ENCODE measurements at places on chromosomes 1 and 21. TPM values are rescaled to one million over a fixed set of nuclear protein-coding genes. Genes with fewer than 3 reads are reported as not detected.

- H3K4me3 ChIP-seq: no peak overlapping the region
- H3K27me3 ChIP-seq: no peaks in the 10 kb centered on the region
- no peak for DNase-seq
- no peaks in the 10 kb centered on the region for H3K36me3 ChIP-seq
- H3K27ac ChIP-seq: no peak overlapping the region
Measured at GRCh38 chr1:20600156-20600555, 11.3 kb downstream of the CDA start.

DNA sequence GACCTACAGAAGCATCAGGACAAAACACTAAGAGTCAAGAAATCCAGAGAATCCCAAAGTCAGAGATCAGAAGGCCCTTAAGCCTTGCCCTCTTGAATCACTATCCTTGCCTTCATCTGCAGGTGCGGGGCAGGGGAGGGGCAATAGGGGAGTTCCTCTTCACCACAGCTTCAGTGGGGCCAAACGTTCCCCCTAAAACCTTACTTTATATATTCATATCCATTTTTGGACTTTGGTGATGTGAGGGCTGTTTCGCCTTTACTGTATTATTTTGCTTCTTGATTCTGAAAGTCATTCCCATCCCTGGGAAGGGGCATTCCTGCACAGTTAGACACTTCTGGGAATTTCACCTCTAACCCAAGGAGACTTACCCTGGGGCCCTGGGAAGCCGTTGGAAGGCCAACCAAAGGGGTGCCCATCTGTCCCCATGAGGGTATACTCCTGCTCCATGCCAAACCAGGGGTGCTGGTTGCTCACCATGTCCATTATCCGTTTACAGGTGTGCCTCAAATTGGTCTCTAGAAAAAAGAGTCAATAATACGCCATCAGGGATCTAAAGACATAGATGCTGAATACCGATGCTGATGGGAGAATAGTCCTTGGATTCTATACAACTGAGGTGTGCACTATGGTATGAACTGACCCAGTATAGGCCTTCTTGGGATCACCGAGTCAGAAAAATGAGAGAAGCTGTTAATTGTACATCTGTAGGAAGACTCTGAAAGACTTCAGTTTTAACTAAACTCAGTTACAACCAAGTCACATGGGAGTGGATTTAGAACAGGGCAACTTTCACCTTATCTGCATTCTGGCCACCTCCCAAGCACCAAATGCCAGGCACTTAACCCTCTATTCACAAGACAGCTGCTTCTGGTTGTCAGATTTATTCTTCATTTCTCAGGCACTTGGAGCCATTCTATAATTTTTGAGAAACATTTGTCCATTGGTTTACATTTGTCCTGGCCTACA, 5.4 kb downstream of the GLUL start:
- H3K4me1 ChIP-seq: no peaks in the 10 kb centered on the region
- no peak overlapping the region for H3K4me3 ChIP-seq
- peaks cover 26% of the 10 kb centered on the region for H3K36me3 ChIP-seq
- no peak for DNase-seq

DNA sequence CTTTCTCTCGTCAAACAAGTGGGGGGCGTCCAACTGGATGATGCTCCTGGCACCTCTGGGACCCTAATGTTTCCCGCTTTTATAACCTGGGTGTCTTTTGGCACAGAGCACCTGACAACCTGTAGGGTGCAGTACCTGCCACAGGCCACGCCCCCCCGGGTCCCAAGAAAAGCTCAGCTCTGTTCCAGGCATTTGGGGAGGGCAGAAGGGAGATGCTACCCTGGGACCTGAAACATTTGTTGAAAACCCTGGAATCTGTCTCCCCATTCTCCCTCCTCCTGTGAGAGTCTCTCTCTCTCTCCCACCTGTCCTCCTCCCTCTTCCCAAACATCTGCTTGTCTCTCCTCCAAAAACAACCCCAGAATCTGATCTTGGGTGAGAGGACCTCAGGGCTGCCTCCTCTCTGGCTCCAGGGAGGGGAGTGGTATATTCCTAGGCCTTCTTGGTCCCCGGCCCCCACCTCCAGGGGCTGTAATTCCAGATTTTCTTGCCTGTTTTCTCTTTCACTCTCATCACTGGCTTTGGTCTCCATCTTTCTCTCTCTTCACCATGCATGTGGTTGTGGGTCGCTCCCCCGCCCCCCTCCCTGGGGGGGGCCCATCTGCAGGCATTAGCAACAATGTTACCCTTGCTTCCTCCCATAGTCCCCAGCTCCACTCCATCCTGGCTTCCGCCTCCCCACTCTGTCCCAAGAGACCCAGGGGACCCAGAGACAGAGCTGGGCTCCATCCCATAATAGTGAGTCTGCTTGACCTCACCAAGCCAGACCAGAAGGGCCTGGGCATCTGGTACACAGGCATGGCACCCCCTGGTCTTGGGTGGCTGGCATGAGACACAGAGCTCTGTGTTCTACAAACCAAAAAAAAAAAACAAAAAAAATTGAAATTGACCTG, 4.1 kb downstream of the AHDC1 start:
- H3K4me3 ChIP-seq: no peak overlapping the region
- H3K36me3 ChIP-seq: no peaks in the 10 kb centered on the region
- peak overlapping the region; percentile 40 for H3K27ac ChIP-seq
- peaks cover 9% of the 10 kb centered on the region for H3K4me1 ChIP-seq
- DNase-seq: no peak
- no peaks in the 10 kb centered on the region for H3K27me3 ChIP-seq

DNA sequence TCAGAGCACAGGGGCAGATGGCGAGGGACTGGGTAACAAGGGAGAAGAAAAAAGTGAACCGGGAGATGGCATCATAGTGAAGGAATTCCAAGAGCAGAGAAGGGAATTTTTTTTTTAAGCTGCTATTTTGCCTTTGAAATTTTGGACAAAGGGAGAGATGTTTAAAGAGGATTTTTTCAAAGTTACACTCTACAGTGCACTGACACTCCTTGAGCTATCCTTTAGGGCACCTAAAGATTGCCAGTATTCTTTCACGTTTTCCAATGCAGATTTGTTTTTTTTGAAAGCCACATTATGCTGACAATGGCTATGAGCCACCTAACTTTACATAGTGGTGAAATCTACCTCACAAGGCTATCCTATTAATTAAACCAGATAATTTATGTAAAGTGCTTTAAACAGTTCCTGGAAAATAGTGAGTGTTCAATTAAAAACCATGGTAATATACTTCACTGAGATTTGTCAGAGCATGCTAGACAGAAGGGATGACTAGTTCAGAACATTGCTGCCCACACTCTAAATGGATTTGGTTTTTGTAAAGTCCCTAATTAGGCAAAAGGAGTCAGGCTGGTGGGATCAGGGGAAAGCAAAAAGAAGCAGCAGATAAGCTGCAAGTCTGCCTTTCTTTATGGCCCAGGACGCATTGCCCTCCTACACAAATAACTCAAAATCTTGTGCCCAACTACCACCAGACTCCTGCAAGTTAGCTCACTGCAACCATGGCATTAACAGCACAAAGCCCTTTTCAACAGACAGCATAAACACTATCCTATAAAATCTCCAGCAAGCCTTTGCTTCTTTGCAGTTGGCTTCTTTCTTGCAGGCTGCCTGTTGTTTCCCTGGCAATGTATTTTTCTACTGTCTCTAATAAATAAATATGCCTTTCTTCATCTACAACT, 53.9 kb downstream of the PRDX6 start:
- DNase-seq: no peak
- no peaks in the 10 kb centered on the region for H3K4me1 ChIP-seq
- H3K36me3 ChIP-seq: no peaks in the 10 kb centered on the region
- H3K4me3 ChIP-seq: no peak overlapping the region

DNA sequence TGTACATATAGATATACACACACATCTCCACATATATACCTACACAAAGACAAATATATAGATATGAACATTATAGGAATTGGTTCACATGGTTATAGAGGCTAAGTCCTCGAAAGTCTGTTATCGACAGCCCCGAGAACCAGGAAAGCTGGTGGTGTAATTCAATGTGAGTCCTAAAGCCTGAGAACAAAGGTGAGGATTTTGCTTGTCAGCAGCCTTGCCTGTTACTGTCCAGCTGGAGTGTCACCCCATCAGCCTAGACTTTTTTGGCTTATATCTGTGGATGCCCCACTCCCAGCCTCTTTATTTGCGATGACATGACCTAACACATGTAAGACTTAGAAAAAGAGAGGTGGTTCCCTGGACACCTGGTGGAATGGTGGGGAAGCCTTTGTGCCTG, 97.0 kb downstream of the GIPC2 start:
- H3K4me1 ChIP-seq: no peaks in the 10 kb centered on the region
- no peaks in the 10 kb centered on the region for H3K36me3 ChIP-seq
- DNase-seq: no peak
- H3K27me3 ChIP-seq: no peaks in the 10 kb centered on the region

DNA sequence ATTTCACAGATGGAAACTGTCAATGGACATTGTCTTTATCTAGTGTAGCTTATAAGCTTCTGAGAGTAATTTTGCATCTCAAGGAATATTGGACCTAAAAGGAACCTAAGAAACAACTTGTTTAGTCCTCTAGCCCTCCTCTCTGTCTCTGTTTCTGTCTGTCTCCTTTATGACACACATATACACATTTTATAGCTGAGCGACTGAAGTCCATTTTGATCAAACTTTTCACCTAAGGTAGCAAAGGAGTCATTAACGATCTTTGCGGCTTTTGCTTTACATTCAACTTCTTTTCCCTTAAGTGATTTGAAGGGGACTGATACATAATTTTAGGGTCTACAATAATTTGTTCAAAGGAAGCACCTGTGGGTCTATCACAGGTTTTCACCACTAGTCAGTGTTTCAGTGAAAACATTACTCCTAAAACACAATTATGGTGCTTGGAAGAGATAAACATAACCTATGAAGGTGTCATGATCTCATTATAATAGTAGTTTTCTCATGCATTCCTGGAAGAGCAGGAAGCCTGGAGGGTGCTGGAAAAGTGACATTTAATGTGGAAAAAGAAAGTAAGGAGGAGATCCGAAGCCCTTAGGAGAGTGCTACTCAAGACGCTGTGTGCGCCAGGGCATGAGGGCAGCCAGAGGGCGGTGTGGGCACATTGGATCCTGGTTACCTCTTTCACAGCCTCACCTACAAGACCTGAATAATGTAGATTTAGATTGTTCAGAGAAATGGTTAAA, 248.6 kb downstream of the DNM3 start:
- H3K27ac ChIP-seq: no peak overlapping the region
- no peaks in the 10 kb centered on the region for H3K4me1 ChIP-seq
- DNase-seq: peak; percentile 25
- no peak overlapping the region for H3K4me3 ChIP-seq
- no peaks in the 10 kb centered on the region for H3K27me3 ChIP-seq

DNA sequence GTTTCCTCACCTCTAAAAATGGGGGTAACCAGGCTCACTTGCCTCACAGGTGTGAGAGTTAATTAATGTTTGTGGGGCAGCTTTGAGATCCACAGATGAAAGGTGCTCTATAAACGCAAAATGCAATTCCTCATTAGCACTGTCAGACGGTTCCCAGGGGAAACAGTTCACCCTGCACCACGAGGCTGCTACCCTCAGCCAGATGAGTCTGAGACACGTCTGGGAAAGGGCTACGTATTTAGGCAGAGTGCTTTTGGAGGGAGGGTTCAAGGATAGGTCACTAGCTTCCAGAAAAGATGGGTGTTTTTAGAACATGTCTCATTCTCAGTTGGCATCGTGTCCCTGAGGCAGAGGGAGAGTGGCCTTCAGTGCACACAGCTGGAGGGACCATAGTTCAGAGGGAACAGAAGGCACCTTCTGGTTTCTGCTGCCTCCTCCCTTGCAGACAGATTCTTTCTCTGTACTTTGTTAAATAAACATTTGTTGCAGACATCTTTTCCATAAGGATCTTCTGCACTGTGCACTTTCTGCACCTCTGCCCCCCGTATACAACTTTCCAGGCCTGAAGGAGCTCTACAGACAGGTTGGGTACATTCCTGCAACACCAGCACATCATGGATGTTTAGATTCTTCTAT, 139.9 kb downstream of the CLIC6 start:
- no peaks in the 10 kb centered on the region for H3K27me3 ChIP-seq
- H3K4me3 ChIP-seq: no peak overlapping the region
- no peak for DNase-seq
- H3K4me1 ChIP-seq: no peaks in the 10 kb centered on the region
- H3K36me3 ChIP-seq: no peaks in the 10 kb centered on the region

DNA sequence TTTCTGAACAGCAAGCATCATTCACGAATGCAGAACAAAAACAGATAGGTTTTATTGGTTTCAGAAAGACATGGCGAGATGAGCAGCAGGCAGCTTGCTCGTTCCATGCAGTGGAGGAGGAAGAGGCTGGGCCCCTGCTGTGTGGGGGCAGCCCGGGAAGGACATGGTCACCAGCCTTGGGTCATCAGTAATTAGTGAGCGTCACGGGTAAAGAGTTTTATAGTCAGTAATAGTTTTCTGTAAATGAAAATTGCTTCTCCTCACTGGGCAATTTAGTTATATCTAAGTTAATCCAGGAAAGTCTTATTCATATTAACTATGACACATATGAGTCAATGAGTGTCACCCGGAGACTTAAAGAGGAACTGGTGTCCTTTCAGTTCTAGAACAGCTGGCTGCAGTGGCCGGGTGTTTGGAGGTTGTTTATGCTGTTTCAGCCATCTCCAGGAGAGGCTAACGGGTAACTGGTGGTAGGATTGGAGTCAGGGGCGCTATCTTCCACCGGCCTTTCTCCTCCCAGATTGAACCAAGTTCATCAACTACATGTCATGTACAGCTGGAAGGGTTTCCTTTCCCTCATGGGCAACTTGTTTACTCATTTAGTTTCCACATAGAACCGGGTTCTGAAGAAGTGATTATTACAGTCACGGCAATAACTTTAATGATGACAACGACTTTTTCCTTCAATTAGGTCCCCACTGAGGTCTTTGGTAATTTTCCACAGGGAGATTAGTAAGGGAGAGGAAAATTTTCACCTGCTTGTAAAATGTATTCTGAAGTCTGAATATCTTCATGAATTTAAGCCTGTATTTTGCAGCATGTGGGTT, 34.6 kb upstream of the SLC45A1 start:
- H3K27ac ChIP-seq: no peak overlapping the region
- no peak for DNase-seq
- H3K36me3 ChIP-seq: no peaks in the 10 kb centered on the region
- H3K4me3 ChIP-seq: no peak overlapping the region

DNA sequence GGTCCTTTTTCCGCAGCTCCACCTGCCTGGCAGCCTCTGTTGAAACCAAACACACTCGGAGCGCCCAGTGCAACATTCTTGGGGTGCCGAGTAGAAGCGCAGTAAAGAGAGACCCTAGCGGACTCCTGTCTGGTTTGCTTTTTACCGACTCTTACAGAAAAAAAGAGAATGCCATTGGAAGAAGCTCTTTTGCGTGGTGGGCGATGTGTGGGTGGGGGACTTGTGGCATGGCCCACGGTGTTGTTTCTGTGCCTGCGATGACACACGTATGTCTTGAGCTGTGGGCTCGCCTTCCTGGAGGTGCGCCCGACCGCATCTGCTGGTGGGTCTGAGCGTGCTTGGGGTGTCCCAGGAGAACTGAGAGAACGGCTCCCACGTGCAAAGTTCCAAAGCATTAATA, 7.3 kb upstream of the BARHL2 start:
- peaks cover 7% of the 10 kb centered on the region for H3K4me1 ChIP-seq
- H3K27ac ChIP-seq: no peak overlapping the region
- H3K27me3 ChIP-seq: peaks cover 67% of the 10 kb centered on the region
- DNase-seq: no peak
- no peaks in the 10 kb centered on the region for H3K36me3 ChIP-seq

Gene TAL1
- total RNA-seq: 1.8 TPM

Gene CHRM3
- total RNA-seq: 2.2 TPM

Gene S100A4
- 71.3 TPM for total RNA-seq

Gene OR10Z1
- not detected for total RNA-seq

Gene NCAM2
- total RNA-seq: 21.9 TPM

Gene SMCP
- total RNA-seq: 36.5 TPM

Data from prostate gland (tissue), 2 donors.